Activated B cell treated with CpG ODN at 0.5 μM for 24 hours (primary cell): ENCODE measurements at places on chromosomes 5 and 9. TPM values are rescaled to one million over a fixed set of nuclear protein-coding genes. Genes with fewer than 3 reads are reported as not detected.

DNA sequence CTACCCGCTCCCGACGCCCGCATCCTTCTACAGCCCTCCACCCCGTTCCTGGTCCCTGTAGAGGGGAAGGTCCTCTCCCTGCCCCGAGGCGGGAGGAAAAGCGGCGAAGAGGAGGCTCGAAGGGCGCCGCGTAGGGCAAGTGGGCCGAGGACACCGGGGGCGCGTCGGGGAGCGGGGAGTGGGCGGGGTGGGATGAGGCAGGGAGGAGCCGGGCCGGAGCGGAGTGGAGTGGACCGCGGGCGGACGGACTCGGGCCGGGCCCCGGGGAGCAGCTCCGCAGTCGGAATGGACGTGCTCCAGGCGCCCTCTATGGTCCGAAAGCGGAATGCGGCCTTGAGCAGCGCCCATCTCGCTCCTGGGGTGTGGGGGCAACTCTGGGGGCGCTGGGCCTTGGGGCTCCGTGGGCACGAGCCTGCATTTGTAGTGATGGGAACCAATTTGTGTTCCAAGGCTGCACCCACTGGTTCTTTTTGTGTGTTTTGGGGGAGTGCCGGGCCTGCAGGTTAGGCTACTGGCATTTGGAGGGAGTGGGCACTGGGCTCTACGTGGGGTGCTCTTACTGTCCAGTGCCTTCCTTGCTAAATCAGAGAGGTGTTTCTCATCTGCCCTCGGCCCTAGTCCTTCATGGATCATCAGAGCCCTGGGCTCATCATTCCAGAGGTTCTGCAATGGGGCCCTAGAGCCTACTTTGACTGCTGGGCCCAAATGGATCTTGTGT lies 7.3 kb downstream of the IRX1 start:
- peaks cover 42% of the 10 kb centered on the region for H3K27me3 ChIP-seq
- H3K27ac ChIP-seq, result no peak overlapping the region
- no peak for DNase-seq
- H3K4me3 ChIP-seq, result no peak overlapping the region
- H3K36me3 ChIP-seq, result no peaks in the 10 kb centered on the region
- H3K4me1 ChIP-seq, result no peaks in the 10 kb centered on the region

DNA sequence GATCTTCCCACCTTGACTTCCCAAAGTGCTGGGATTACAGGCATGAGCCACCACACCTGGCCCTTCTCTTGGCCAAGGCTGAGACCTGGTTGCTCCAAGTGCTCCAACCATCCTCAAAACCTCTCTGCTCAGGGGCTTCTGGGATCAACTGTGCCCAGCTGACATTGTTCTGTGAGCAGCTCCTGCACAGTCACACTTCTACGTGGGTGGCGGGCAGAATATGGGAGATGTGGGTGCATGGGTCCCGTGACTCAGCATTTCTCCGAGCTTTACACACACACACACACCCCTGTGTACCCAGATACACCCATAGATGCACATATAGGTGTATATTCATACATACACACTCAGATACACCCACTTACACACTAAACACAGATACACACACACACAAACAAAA lies 10.5 kb upstream of the MYORG start:
- H3K4me3 ChIP-seq, result no peak overlapping the region
- H3K4me1 ChIP-seq, result no peaks in the 10 kb centered on the region
- no peak overlapping the region for H3K27ac ChIP-seq
- no peaks in the 10 kb centered on the region for H3K36me3 ChIP-seq
- DNase-seq, result no peak

GRCh38 chr9:70229579-70229978 lies 29.2 kb upstream of the SMC5 start:
- no peak overlapping the region for H3K27ac ChIP-seq
- H3K27me3 ChIP-seq, result peaks cover 4% of the 10 kb centered on the region
- no peaks in the 10 kb centered on the region for H3K4me1 ChIP-seq
- H3K36me3 ChIP-seq, result no peaks in the 10 kb centered on the region

DNA sequence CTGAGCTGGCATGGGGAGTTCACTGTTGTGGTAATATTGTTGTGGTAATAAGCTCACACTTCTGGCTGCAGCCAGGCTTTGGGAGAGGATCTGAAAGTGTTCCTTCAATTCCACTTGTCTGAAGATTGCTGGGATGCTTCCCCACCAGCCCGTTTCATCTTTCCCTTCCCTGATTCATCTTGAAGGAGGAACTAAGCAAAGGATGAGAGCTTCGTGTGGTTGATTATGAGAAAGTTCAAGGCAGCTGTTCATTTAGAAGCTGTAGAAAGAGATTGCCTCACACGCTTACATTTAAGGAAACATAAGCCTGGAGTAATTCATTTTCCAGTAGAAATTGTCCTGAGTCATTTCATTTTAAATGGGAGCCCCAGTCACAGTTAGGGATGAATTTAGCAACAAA lies 122.4 kb upstream of the GAS1 start:
- no peaks in the 10 kb centered on the region for H3K27me3 ChIP-seq
- DNase-seq, result no peak
- H3K4me3 ChIP-seq, result no peak overlapping the region

- H3K36me3 ChIP-seq, result no peaks in the 10 kb centered on the region
- no peak overlapping the region for H3K4me3 ChIP-seq
- no peak overlapping the region for H3K27ac ChIP-seq
- H3K27me3 ChIP-seq, result no peaks in the 10 kb centered on the region
- no peaks in the 10 kb centered on the region for H3K4me1 ChIP-seq
- DNase-seq, result no peak
Observed at GRCh38 chr9:84404095-84404686, 63.6 kb upstream of the SLC28A3 start.

DNA sequence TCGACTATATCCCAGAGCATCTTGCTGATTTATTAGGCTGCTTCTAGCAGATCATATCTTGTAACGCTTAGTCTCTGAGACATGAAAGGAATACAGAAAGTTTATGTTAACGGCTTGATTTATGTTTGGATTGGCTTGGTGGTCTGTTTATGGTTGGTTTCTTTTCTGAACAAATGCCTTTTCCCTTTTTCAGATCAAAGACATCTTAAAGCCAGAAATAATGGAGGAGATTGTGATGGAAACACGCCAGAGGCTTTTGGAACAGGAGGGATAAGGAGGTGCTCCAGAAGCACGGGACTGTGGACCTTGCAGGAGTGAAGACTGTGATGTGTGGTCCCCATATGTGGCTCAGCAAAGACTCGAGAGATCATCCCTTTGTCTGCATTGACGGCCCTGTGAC lies 9.9 kb downstream of the EXOSC2 start:
- no peaks in the 10 kb centered on the region for H3K27me3 ChIP-seq
- no peak overlapping the region for H3K27ac ChIP-seq
- peaks cover 10% of the 10 kb centered on the region for H3K4me1 ChIP-seq
- DNase-seq, result no peak
- no peak overlapping the region for H3K4me3 ChIP-seq
- H3K36me3 ChIP-seq, result peaks cover 70% of the 10 kb centered on the region

GRCh38 chr9:99411479-99412115 lies 189.5 kb downstream of the SEC61B start:
- H3K27ac ChIP-seq, result no peak overlapping the region
- no peaks in the 10 kb centered on the region for H3K36me3 ChIP-seq
- H3K4me1 ChIP-seq, result peaks cover 4% of the 10 kb centered on the region

DNA sequence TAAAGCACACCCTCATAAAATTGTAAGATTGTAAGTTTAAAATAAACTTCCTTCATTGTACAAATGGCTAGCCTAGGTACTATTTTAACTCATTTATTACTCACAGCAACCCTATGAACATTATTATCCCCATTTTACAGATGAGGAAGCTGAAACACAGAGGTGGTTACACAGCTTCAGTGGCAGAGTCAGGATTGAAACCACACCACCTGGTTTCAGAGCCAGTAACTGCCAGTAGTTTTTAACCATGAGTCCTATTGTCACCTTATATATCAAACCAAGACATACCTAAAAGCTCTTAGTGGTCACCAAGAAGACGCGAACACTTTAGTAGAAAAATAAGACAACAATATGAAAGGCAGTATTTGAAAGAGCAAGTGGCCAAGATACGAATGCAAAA lies 16.1 kb downstream of the SH3GL2 start:
- no peak overlapping the region for H3K4me3 ChIP-seq
- no peaks in the 10 kb centered on the region for H3K36me3 ChIP-seq
- DNase-seq, result no peak
- H3K27ac ChIP-seq, result no peak overlapping the region
- H3K27me3 ChIP-seq, result peaks cover 1% of the 10 kb centered on the region
- no peaks in the 10 kb centered on the region for H3K4me1 ChIP-seq

DNA sequence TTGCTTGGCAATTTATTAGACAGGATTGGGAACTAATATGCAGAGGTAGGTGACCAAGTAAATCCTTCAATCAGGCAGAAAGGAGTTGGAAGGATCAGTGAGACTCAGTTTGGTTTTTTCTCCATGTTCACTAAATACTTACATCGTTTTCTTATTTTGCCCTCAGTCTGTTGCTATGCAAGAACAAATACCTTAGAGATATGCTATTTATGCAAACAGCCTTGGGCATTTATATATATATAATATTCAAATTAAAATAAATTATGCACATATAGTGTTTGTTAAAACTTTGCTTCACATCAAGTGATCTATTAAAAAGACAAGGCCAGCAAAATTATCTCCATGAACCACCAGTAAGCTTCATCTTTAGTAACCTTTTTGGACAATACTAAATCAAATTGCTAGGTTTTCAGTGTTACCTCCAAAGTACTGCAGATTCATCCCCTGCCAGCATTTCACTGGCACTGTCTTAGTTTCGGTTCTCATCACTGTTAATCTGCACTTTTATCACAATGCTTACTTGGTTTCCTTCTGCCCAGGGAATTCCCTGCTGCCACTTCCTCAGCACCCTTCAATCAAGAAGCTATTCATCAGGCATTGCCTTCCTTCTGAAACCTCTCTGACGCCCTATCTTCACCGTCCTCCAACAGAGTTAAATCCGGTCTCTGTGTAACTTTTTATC lies 26.0 kb upstream of the LIFR start:
- DNase-seq, result no peak
- H3K4me1 ChIP-seq, result no peaks in the 10 kb centered on the region
- no peak overlapping the region for H3K27ac ChIP-seq
- H3K4me3 ChIP-seq, result no peak overlapping the region

The CCDC187 gene
- total RNA-seq, result 0.51 and 0.69 TPM in 2 replicates

The MEIKIN gene
- not detected in 2 replicates for total RNA-seq

The PCDHB7 gene
- total RNA-seq, result not detected in 2 replicates

The TRIM14 gene
- total RNA-seq, result 11.7 and 12.8 TPM in 2 replicates

The ARID3C gene
- not detected in 2 replicates for total RNA-seq

The FOXD4L3 gene
- not detected in 2 replicates for total RNA-seq
